ENCODE measurements at places on chromosomes 5 and 9.

GRCh38 chr5:176732306-176732705 lies 78.1 kb upstream of the UNC5A start:
- H3K27me3 ChIP-seq, result peaks cover 97% of the 10 kb centered on the region
- H3K36me3 ChIP-seq, result no peaks in the 10 kb centered on the region
- DNase-seq, result no peak

DNA sequence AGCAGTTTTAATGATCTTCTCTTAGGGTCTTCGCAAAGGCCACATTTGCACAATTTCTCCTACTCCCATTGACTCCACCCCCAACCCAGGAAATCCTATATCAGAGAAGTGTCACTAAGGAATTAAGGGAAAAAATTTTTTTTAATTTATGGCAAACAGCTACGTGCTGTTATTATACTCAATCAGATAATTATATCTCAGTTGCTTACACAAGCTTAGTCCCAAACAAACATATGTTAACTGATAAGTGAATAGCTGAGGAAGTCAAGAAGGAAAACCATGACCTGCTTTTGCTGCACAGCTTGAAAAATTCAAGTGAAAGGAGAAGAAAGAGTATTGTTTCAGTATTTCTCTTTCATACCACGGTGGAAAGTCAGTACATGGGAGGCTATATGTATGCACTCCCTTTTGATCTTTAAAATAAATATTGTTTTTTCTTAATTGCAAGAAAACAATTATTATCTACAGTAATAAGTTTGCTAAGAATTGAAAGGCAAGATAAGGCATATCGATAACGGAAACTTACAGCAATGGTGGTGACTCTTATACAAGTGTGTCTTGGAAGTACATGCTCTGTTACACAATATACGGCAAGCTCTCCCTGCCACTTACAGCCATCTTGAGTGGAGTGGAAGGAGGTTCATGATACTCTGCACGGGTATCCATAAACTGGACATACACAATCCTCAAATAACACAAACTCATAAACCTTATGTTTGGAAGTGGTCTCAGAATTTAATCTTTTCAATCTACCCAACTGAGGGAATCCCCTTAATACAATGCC lies 167.9 kb upstream of the FREM1 start:
- H3K27ac ChIP-seq, result no peak overlapping the region
- H3K4me3 ChIP-seq, result no peak overlapping the region
- no peaks in the 10 kb centered on the region for H3K36me3 ChIP-seq
- no peak for DNase-seq
- H3K27me3 ChIP-seq, result no peaks in the 10 kb centered on the region
- no peaks in the 10 kb centered on the region for H3K4me1 ChIP-seq

GRCh38 chr9:34010979-34011378 lies 37.7 kb downstream of the UBAP2 start:
- H3K27me3 ChIP-seq, result no peaks in the 10 kb centered on the region
- DNase-seq, result peak; percentile 41
- H3K4me1 ChIP-seq, result no peaks in the 10 kb centered on the region
- no peak overlapping the region for H3K27ac ChIP-seq
- no peak overlapping the region for H3K4me3 ChIP-seq
- H3K36me3 ChIP-seq, result peaks cover 5% of the 10 kb centered on the region

DNA sequence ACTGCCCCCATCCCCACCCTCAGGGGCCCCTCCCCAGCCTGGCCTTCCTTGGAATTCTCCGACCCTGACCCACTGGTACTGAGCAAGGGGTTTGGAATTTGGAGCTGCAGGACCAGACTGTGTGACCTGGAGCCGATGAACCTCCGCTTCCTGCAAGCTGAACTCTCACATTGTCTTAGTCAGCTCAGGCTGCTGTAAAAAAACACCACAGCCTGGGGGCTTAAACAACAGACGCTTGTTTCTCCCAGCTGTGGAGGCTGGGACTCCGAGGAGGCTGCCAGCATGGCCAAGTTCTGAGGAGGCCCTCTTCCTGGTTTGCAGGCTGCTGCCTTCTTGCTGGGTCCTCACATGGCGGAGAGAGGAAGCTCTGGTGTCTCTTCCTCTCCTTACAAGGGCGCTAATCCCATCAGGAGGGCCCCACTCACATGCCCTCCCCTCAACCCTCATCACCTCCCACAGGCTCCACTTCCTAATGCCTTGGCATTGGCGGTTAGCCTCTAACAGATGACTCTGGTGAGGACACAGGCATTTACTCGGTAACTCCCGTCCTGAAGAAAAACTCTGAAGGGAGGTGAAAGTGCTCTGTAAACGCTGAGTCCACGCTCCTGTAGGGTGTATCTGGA lies 42.4 kb downstream of the C5orf15 start:
- H3K27ac ChIP-seq, result no peak overlapping the region
- H3K4me1 ChIP-seq, result no peaks in the 10 kb centered on the region
- no peaks in the 10 kb centered on the region for H3K36me3 ChIP-seq
- no peak for DNase-seq

- H3K27ac ChIP-seq, result no peak overlapping the region
- H3K4me3 ChIP-seq, result no peak overlapping the region
- no peaks in the 10 kb centered on the region for H3K27me3 ChIP-seq
- no peak for DNase-seq
- no peaks in the 10 kb centered on the region for H3K36me3 ChIP-seq
- no peaks in the 10 kb centered on the region for H3K4me1 ChIP-seq
Measured at GRCh38 chr5:111271885-111272284, 47.7 kb downstream of the CAMK4 start.

GRCh38 chr9:68763104-68763503 lies 58.1 kb downstream of the PIP5K1B start:
- no peaks in the 10 kb centered on the region for H3K27me3 ChIP-seq
- DNase-seq, result no peak
- no peak overlapping the region for H3K27ac ChIP-seq
- H3K36me3 ChIP-seq, result no peaks in the 10 kb centered on the region
- no peaks in the 10 kb centered on the region for H3K4me1 ChIP-seq
- no peak overlapping the region for H3K4me3 ChIP-seq

DNA sequence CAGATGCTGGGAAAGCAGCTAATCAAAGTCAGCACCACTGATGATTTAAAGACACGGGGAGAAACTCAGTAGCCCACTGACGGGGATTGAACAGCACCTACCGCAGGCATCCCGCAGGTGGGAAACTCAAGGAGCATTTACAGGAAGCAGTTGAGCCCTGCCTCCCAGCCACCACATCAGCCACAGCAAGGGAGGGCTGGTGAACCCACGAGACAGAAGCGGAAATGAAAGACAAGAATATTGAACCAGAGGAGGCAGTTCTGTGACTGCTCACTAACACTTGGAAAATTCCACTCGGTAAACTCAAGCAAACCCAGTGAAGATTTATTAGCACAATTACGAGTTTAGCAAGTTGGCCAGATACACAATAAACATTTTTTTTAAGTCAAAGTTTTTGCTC lies 10.6 kb upstream of the FAM163B start:
- H3K27ac ChIP-seq, result no peak overlapping the region
- H3K4me1 ChIP-seq, result peaks cover 7% of the 10 kb centered on the region
- H3K27me3 ChIP-seq, result peaks cover 85% of the 10 kb centered on the region
- peak; percentile 10 for DNase-seq
- no peak overlapping the region for H3K4me3 ChIP-seq
- H3K36me3 ChIP-seq, result no peaks in the 10 kb centered on the region

DNA sequence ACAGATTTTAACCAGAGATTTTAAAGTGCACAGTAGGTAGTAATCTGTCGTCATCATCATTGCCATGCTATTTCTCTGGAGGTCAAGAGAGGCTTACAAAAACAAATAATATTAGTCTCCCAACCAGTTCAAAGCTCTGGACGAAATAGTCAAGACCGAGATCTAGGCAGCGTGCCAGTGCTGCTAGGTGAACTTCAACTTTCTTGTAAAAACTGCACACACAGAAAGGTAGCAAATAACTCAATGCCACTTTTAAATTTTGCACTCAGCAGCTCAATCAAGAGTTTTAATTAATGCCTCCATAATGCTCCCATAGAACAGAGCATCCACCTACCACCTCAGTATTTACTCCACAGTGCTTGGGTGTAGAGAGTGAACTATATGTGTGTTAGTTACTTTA lies 656.8 kb downstream of the IRX1 start:
- no peaks in the 10 kb centered on the region for H3K27me3 ChIP-seq
- no peaks in the 10 kb centered on the region for H3K4me1 ChIP-seq
- DNase-seq, result no peak
- H3K27ac ChIP-seq, result no peak overlapping the region
- no peak overlapping the region for H3K4me3 ChIP-seq

DNA sequence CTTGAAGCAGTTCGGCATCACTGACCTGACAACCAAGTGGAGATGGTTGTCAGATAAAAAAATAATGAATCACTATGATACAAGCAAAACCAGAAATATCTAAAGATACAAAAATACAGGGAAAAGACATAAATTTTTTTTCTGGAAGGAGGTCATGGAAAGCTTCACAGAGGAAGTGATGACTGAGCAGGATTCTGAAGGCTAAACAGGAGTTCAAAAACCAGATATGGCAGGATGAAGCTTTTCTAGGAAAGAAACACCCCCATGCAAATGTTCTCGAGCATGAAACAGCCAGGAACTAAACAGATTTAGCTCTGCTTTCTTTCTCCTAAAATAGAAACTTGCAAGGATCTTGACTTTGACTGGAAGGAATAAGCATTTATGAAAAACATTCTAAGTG lies 60.7 kb upstream of the IFNE start:
- no peak overlapping the region for H3K4me3 ChIP-seq

DNA sequence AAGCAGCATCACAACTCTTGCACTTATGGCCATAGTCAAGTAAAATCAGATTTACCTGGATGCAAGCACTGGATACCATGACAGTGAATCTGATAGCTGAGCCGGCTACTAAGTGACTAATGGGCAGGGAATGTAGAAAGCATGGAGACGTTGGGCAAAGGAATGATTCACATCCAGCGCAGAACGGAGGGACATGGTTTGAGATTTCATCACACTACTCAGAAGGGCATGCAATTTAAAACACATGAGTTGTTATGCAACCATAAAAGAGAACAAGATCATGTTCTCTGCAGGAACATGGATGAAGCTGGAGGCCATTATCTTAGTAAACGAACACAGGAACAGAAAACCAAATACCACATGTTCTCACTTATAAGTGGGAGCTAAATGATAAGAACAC lies 169.1 kb upstream of the PIK3R1 start:
- H3K4me1 ChIP-seq, result no peaks in the 10 kb centered on the region
- no peaks in the 10 kb centered on the region for H3K27me3 ChIP-seq
- H3K36me3 ChIP-seq, result no peaks in the 10 kb centered on the region
- no peak overlapping the region for H3K27ac ChIP-seq

GRCh38 chr5:80064124-80064523 lies 29.0 kb downstream of the THBS4 start:
- H3K4me3 ChIP-seq, result no peak overlapping the region
- no peaks in the 10 kb centered on the region for H3K36me3 ChIP-seq
- H3K4me1 ChIP-seq, result no peaks in the 10 kb centered on the region
- H3K27ac ChIP-seq, result no peak overlapping the region

DNA sequence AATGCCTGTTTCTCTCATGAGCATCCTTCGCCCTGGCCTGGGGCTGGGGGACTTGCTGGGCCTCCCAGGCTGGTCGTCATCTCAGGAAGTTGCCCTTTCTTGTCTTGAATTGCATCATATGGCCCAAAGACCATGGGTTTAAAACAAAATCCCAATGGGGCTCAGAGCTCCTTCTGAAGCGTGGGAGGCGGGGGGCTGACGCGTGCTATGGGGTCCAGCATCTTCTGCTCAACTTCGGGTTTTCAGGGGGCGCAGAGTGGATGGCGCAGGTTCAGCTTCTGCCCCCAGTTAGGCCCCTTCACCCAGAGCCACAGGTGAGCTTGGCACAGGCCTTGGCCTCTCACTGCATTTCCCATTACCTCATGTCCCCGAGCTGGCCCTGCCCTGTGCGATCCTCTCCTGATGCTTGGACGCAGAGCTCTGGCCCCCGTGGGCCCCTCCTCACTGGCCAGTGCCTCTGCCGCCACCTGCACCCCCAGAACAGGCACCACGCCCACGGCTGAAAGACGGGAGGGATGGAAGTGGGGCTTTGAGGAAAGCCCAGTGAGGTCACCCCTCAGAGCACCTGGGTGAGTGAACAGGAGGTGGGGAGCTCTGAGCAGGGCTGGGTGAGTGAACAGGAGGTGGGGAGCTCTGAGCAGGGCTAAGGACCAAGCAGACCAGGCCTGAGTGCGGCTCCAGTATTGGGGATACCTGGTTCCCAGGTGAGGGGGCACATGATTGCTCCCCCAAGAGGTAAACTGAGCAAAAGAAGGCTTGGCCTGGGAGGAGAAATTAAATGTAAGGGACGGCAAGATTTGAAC lies 56.0 kb downstream of the TRIP13 start:
- DNase-seq, result no peak
- no peak overlapping the region for H3K4me3 ChIP-seq
- peaks cover 34% of the 10 kb centered on the region for H3K27me3 ChIP-seq
- H3K4me1 ChIP-seq, result peaks cover 7% of the 10 kb centered on the region

- no peak for DNase-seq
- no peaks in the 10 kb centered on the region for H3K4me1 ChIP-seq
- no peak overlapping the region for H3K4me3 ChIP-seq
- H3K36me3 ChIP-seq, result no peaks in the 10 kb centered on the region
Measured at GRCh38 chr5:80920333-80920732, 39.8 kb upstream of the RASGRF2 start.

GRCh38 chr5:91875196-91875779 lies 492.2 kb upstream of the ARRDC3 start:
- H3K27me3 ChIP-seq, result no peaks in the 10 kb centered on the region
- H3K4me3 ChIP-seq, result no peak overlapping the region
- no peak for DNase-seq

- H3K27ac ChIP-seq, result no peak overlapping the region
- no peak for DNase-seq
- H3K27me3 ChIP-seq, result no peaks in the 10 kb centered on the region
- H3K4me3 ChIP-seq, result no peak overlapping the region
- H3K36me3 ChIP-seq, result no peaks in the 10 kb centered on the region
Measured at GRCh38 chr5:30103452-30104202, 1089.9 kb upstream of the CDH6 start.

- no peaks in the 10 kb centered on the region for H3K4me1 ChIP-seq
- H3K27me3 ChIP-seq, result no peaks in the 10 kb centered on the region
- DNase-seq, result no peak
Measured at GRCh38 chr5:58239731-58240130, 220.2 kb downstream of the PLK2 start.

All from MM.1S (cell line).